ENCODE measurements at places on chromosomes 16 and 17.

DNA sequence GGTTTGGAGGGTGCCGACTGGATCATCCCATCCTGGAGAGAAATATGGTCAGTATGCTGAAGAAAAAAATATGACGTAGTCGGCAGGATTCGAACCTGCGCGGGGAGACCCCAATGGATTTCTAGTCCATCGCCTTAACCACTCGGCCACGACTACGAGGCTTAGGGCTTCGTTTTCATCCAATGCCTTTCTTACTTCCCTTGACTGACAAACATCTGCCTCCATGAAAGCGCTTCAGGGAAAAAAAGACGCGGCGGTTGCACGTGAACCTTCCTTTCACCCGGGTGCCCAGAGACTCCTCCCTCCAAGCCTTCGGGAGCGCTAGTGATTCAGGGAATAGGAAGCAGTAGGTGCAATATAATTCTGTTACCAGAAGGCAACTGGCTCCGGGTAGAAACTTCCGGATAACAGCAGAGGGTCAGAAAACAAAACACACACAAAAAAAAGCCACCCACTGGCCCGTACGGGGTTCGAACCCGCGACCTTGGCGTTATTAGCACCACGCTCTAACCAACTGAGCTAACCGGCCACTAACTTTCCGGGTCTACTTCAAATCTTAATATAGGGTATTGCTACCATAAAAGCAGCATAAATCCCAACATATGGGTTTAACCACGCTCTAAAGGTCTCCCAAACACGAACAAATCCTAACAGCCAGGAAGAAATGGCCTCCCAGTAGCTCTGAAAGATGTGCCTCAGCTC lies 16.3 kb upstream of the AURKB start:
- DNase-seq: peak; percentile 76

- peak; percentile 81 for DNase-seq
Observed at GRCh38 chr17:44906010-44906646, 6.9 kb upstream of the EFTUD2 start.

DNA sequence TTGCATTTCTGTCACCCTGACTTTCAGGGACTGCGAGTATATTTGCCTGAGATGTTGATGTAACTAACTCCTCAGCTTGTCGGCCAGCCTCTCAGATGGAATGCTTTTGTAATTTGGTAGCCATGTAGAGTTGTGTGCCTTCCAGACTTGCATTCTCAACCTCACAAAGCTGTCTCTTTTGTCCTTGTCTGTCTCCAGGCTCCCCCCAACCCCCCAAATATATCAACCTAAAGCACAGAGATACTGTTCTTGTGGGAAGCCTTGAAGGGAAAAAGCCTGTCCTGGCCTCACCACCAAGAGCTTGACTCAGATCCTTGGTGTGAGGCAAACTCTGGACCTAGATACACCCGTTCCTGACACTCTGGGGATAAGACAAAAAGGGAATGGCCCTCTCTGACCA lies 18.4 kb downstream of the SAP30BP start:
- DNase-seq: no peak

DNA sequence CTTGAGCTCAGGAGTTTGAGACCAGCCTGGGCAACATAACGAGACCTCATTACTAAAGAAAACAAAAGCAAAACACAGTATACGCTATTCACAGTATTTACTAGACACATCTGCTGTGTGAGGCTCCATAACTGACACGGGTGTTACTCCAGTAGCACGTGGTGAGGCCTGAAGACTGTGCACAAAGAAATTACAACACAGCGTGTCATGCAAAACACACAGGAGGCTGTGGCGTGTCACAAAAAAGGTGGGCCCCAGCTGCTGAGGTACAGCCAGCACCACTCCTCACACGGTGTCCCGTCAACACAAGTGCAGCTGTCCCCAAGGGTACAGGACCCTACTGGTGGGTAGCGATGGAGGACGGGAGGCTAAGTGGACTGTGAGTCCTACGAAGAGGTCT lies 2.7 kb downstream of the CYBC1 start:
- no peak for DNase-seq

DNA sequence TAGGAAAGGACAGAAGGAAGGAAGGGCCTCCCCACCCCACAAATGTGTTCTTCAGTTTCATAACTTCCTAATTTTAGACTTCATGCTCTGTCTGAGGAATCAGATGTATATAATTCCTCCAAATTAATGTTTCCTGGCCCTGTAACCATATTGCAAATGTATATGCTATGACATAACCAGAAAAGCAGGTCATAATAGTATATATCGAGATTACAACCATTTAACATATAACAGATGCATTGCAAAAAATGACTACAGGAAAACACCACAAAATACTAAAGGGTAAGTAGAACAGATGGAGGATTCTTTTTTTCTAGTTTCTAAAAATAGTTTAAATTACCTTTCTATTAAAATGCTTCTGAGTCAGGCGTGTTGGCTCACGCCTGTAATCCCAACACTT lies 3.1 kb upstream of the EXOC7 start:
- no peak for DNase-seq

DNA sequence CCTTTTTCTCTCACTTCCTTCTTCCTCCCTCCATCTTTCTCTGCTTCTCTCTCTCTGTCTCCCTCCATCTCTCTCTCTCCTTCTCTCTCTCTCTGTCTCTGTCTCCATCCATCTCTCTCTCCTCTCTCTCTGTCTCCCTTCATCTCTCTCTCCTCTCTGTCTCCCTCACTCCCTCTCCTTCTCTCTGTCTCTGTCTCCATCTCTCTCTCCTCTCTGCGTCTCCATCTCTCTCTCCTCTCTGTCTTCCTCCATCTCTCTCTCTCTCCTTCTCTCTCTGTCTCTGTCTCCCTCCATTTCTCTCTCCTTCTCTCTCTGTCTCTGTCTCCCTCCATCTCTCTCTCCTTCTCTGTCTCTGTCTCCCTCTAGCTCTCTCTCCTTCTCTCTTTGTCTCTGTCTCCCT lies 194.1 kb downstream of the GSG1L start:
- DNase-seq: no peak

- DNase-seq: no peak
Observed at GRCh38 chr16:72195609-72196008, 23.7 kb upstream of the PMFBP1 start.

DNA sequence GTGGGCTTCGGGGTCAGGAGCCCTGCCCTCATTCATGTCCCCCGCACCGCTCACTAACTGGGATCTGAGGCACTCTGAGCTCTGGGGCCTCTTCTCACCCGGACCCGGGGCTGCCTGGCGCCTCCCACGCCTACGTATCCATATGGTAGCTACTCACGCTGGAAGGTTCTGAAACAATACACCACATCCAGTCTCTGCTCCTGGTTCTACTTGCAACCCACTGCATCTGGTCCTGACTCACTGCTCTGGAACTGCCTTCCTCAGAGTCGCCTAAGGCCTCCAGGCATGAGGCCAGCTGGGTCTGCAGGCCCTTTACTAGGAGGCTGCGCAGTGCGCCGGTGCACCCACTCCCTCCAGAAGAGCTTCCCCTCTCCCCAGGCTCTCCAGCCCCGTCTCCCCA lies 18.1 kb downstream of the USP36 start:
- DNase-seq: peak; percentile 87

GRCh38 chr17:77027271-77027889 lies 113.4 kb upstream of the SEC14L1 start:
- no peak for DNase-seq

All from skeletal muscle cell (primary cell).